Neural progenitor cell (in vitro differentiated cells): ENCODE measurements at places on chromosomes 6 and 20.

DNA sequence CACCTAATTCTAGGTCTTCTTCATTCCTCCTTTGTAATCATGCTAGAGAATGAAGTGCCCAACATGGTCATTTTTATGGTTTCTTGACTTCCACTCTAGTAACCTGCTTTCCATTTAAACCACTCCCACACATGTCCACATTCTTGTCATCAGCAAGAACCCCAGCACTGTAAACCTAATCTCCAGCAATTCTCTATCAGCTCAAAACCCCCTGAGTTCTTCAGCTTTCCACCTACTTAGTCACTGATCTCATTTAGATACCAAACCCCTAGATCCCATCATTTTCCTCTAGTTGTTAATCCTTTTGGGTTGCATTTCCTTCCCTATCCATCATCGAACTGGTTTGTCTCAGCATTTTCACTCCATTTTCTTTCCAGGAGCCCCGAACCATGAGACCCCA, 49.7 kb downstream of the GOPC start:
- DNase-seq = no peak

- DNase-seq = no peak
Measured at GRCh38 chr6:72321788-72322187, 300.1 kb upstream of the KCNQ5 start.

GRCh38 chr6:15879371-15880261, 216.8 kb upstream of the DTNBP1 start:
- no peak for DNase-seq

DNA sequence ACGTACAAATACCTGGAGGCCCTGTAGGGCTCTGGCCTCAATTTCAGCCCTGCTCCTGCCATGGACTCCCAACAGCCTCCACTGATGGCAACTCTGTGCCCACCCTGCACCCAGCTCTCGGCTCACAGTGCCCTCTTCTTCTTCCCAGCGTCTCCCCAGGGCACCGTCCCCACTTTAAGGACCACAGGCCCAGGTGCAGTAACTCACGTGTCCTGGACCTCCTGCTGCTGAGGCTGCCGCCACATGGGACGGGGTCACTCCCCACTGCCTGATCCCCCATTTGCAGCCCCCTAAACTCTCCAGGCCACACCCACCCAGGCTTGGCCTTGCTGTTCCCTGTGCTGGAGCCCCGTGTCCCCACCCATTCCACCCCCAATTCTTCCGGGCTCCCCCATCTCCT, 223.4 kb downstream of the PREX1 start:
- no peak for DNase-seq

- DNase-seq = no peak
Measured at GRCh38 chr6:88013015-88013414, 34.6 kb upstream of the SPACA1 start.

GRCh38 chr20:21159658-21160380, 33.9 kb downstream of the KIZ start:
- DNase-seq = no peak

GRCh38 chr6:3147914-3148757, 9.2 kb downstream of the TUBB2A start:
- no peak for DNase-seq

GRCh38 chr6:1013656-1014430, 298.1 kb upstream of the FOXQ1 start:
- no peak for DNase-seq

- no peak for DNase-seq
Measured at GRCh38 chr6:22087960-22088706, 208.7 kb downstream of the PRL start.

DNA sequence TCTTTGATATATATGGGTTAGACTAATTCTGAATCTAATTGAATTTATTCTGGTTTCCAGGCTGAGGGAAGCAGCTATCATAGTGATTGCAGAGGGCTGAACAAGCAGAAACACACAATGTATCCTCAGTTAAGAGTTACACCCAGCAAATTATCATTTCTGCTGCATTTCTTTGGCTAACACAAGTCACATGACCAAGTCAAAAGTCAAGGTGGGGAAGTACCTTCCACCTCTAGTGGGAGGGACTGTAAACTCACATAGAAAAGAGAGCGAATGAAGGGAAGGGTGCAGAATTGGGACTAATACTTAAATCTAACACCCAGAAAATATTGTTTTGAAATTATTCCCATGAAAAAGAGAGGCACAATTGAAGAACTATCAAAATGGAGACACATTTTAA, 719.7 kb upstream of the MMS22L start:
- DNase-seq = no peak

- DNase-seq = no peak
Measured at GRCh38 chr20:59194023-59194935, 30.7 kb downstream of the ZNF831 start.
